ENCODE measurements at places on chromosomes 12 and 14.
A peak's percentile ranks its signal among the peaks of the same experiment; 100 is the strongest.

GRCh38 chr12:131885543-131886057 is 8.8 kb upstream of the ULK1 start:
- DNase-seq, result no peak

- no peak for DNase-seq
Measured at GRCh38 chr12:2974560-2974971, 15.4 kb downstream of the TEAD4 start.

- no peak for DNase-seq
Measured at GRCh38 chr12:44464180-44464579, 411.9 kb downstream of the NELL2 start.

DNA sequence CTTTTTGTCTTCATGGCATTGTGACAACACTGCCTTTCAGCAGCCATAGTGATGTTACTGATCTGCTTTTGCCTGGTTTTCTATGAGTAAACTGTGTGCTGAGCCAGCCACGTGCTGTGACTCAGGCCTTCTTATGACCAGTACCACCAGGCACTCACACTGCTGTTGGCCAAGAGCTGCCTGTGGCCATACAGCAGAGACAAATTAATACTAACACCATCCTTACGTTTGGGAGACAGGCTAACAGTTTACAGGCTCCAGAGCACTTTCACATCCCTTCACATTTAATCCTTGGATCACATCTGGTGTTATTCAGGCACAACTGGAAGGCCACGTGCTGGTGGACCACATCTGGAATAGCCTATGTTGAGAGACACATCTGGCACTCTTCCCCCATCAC is 377.9 kb downstream of the CCDC91 start:
- DNase-seq, result no peak

DNA sequence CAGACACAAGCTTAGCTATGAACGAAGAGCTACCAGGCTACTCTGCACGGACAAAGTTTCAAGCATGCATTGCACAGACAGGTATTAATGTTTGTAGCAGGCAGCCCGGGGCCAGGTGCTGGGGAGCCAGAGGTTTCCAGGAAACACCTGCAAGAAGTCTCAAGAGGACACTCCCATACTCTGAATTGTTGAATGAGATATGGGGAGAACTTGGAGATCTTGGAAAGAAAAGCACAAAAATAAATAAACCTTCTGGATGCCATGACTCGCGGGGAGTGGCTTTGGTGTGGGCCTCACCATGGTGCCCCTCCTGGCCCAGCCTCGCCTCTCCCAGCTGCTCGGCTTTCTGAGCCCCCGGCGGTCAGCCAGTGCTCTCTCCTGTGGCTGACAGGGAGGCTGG is 186.8 kb downstream of the TTC7B start:
- no peak for DNase-seq

GRCh38 chr14:89344920-89345254 is 72.1 kb downstream of the FOXN3 start:
- DNase-seq, result no peak

DNA sequence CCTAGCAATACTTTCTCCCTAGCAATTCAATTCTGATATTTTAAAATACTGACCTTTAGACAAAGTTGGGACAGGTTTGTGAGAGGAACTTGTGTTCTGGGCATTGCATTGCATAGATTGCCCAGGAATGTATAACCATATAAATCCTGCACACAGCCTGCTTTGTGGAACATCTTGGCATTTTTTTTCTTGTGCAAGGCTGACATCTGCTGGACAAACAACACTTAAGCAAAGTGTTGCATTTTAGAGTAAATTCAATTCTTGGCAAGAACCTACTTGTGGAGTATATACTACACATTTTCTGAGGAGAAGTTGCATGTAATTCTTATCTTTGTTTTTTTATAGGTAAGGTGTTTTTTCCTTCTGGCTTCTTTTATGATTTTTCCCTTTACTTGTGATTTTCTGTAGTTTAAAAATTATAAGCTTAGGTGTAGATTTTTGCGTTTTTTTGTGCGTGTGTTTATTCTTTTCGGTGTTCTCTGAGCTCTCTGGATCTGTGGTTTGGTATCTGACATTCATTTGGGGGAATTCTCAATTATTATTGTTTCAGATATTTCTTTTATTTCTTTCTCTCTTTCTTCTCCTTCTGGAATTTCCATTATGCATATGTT is 26.4 kb downstream of the TESPA1 start:
- peak; percentile 48 for DNase-seq

DNA sequence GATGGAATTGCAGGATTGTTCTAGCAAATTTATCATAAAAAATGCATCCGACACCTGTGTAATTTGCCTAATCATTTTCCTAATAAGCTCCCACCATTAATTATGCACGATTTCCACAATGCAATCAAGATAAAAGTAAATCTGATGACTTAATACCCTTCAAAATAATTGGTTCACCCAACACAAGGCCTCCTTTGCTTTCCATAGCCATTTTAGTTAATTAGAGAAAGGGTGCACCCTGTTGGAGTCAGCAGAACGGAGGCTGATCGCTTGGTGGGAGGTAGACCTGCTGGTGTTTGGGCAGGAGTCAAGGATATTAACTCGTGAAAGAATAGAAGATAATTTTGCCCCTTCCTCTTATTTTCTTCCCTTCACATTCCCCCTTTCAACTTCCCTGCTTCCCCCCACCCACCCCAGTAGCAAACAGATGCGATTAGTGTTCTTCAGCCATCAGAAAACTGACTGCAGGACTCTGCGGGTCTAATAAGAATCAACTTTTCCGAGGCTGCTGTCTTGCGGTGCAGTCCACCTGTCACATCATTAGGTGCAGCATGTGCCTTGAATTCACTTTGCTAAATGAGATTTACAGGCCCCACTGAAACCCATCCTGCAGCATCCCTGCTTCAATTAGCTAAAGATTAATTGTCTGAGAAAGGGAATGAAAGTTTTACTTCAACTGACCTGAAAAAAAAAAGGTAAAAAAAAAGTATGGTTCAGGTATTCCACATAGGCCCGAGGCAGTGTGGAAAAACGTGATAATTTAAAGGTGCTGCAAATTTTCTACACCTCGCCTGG is 553.7 kb upstream of the LMO3 start:
- no peak for DNase-seq

GRCh38 chr12:4416276-4416675 is 29.3 kb downstream of the FGF6 start:
- no peak for DNase-seq

GRCh38 chr12:38823738-38824137 is 81.7 kb downstream of the CPNE8 start:
- no peak for DNase-seq

DNA sequence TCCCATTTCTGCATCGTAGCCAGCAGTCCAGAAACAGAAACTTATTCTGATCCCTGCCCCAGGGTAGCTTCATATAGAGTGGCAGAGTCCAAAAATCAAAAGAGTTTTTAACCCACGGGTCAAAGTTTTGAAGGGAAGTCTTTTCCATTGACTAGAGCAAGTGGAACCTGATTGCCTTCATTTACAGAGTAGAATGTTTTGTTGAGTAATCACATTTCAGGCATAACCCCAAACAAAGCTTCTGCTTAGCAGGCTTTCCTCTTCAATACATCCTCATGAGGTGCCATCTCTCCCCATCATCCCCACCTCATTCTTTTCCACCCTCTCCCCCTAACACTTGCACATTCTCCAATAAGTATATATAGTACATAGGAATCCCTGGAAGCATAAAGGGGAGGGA is 516.0 kb upstream of the FBXO33 start:
- no peak for DNase-seq

- no peak for DNase-seq
Measured at GRCh38 chr12:52650520-52651081, 1.4 kb downstream of the KRT2 start.

DNA sequence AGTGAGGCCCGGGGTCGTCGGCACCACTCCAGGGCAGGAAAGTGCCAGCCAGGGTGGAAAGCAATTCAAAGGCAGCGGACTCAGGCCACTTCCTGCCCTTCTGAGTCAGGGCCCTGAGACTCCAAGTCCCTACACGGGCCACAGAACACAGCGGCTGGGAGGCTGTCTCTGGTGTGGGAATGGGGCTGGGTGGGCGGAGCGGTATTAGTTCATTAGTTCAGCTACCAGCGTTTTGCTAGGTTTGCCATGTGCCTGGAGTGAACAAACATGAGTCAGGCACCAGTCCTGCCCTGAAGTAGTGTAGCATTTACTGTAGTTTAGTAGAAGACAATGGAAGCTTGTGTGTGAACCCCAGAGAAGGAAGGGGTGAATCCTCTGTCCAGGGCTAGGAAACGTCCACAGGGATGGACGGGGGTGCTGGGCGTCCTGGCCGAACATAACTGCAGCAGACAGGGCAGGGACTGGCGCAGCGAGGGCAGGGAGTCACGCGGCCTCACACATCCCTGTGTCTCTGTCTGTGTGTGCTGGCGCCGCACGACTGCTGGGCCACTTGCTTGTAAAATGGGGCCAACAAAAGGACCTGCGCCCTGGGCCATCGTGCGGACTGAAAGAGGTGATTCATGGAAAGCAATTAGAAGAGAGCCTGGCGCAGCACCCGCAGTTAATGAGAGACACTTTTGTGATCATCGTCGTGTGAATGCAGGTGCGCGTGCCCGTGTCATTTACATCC is 186.4 kb upstream of the PRMT8 start:
- DNase-seq, result peak; percentile 78

DNA sequence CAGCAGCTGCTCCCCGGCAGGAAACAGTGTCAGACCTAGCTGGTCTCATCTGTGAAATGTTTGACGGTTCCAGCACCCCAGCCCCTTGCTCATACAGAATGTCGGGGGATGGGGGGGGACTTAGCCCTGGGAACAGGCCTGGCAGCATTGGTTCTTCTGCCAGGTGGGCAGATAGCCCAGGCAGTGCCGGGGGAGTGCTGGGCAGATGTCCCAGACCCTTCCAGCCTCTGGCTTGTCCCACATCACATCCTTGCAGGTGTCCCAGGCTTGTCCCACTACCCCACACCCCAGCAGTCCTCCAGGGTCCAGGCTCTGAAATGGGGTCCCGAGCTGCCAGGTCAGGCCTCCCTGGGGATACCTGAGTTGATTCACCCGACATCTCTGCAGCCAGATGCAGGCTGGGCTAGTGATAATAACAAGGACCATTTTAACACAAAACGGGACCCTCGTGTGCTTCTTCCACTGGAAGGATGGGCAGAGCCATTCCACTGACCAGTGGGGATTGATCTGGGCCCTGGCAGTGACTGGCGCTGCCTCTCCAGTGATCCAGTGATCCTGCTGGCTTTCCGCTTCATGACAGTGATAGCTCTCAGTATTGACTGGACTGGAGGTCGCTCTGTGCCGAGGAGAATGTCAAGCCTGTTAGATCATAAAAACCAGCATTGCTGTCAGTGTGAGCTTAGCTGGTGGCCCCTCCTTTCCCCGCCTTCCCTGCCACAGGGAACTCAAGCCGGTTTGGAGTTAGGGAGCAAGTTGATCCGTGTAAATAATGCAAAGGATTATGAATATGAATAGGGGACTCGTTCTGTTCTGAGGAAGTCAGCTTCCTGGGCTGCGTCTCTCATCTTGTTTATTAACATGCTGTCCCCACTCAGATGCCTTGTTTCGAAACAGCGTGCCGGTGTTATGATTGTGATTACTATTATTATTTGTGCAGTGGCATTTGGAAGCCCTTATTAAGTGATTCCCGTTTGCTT is 180.6 kb downstream of the AACS start:
- DNase-seq, result no peak

DNA sequence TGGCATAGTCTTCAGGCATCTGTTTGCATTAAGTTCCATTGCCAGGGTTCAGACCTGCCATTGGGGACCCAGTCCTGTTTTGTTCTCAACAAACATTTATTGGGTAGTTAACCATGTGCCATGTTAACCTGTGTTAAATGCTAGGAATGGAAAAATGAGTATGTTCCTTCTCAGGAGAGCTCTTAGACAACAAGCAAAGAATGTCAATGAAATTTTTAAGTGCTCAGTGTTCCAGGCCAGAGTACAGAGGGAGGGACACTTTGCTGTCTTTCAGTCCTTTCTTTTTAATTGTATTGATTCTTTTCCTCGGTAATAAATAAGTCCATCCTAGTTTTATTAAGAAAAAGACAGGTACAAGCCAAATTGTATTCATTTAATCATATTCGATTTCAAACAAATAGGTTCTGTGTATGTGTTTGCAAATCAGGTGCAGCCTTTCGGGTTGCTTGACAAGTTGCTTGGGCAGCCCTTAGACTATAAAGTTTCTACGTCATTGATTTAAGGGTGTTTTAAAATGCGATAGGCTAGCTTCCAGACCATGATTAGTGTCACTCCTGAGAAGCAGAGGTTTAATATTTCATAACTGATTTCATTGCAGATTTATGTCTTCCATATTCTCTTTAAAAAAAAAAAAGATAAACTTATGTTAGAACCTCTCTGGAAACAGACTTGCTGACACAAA is 123.1 kb downstream of the DERA start:
- no peak for DNase-seq

DNA sequence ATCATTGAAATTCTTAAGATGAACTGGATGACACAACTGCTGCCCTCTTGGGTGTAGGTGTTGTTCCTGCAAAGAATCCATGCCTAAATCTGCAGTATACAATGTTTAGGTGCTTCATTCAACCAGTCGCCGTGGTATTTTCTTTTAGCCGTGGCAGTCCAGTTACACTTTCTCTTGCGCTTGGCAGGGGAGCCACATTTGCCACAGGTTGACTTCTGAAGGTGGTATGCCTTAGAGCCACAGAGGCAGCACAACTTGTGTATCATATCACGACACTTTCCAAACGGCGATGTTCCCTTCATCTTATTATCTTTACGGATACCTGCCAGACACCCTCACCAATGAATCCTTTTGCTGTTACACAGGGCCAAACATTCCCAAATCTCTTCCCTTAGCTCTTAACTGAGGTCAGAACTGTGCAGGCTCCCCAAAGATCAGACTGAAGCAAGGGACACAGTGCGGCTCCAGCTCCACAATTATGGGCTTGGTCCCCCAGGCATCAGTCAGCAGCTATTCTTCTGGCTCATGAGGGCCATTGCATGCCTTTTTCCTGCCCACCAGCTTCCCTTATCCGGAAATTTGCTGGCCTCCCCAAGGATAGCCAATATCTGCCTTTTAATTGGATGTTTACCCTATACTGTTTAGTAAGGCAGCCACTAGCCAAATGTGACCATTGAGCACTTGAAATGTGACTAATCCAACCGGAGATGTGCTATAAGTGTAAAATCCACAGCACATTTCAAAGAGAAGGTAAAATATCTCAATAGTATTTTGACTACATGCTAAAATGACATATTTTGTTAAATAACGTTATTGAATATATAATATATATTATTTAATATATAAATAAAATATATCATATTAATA is 50.7 kb downstream of the SENP1 start:
- DNase-seq, result no peak

GRCh38 chr12:38638401-38638800 is 267.0 kb downstream of the CPNE8 start:
- no peak for DNase-seq

- DNase-seq, result no peak
Measured at GRCh38 chr12:10618338-10618987, 5.1 kb upstream of the MAGOHB start.

Measured in NCI-H1417 treated with DMSO at 0.1 percent for 48 hours (cell line).